ENCODE measurements at places on chromosomes 7 and 10. TPM values are rescaled to one million over a fixed set of nuclear protein-coding genes. Genes with fewer than 3 reads are reported as not detected.

DNA sequence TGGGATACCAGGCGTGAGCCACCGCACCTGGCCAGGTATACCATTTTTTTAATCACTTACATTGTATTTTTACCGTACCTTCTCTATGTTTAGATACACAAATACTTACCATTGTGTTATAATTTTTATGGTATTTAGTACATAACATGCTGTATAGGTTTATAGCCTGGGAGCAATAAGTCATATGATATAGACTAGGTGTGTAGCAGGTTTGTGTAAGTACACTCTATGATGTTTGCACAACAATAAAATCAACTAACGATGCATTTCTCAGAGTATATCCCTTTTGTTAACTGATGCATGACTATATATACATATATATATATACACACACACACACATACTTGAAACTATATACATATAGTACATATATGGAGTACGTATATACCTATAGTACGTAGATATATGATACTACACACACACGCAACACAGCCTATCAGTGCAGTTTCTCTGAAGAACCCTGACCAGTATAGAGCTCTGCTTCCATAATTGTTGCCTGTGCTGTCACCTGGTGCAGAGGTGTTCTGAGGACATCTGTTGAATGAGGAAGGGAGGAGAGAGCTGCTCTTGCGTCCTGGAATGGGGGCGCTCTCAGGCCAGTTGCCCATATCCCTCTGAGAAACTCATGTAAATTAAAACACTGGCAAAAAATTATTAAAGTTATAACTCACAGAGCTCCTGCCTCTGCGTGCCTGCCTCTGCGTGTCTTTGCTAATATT, 315.3 kb downstream of the FGFR2 start:
- DNase-seq, result no peak

- DNase-seq, result no peak
Observed at GRCh38 chr10:30774261-30774660, 144.7 kb upstream of the LYZL2 start.

GRCh38 chr10:102705531-102705930, 8.7 kb downstream of the ARL3 start:
- no peak for DNase-seq

- peak; percentile 70 for DNase-seq
Observed at GRCh38 chr10:110643653-110644597, at the start of gene RBM20. TSS of gene RBM20 (plus strand) at chr10:110644336. CDS start at chr10:110644455, 119 bp downstream.

- no peak for DNase-seq
Observed at GRCh38 chr7:2537981-2538851, 17.1 kb downstream of the BRAT1 start.

Gene SH2B2
- 2.9 TPM for total RNA-seq

DNA sequence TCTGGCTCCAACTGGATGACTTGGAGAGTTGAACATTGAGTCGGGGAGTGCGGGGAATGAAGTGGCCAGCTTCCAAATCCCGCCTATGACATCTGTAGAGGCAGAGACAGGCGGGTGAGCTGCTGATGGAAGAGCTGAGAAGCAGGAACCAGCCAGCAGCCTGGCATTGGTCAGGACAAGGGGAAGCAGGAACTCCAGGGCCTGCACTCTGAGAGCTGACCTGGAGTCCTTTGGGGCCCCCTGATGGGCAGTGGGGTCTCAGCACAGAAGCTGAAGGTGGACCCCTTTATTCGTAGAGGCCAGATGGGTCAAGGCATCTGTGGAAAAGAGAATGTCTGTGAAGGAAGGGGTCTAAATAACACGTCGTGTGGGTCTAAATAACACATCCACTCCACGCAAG, 57.0 kb downstream of the SEC61G start:
- no peak for DNase-seq

Gene AFAP1L2
- 3.9 TPM for total RNA-seq

GRCh38 chr7:105677817-105678573, 96.7 kb upstream of the EFCAB10 start:
- DNase-seq, result peak; percentile 88

- no peak for DNase-seq
Observed at GRCh38 chr7:24740871-24741270, 16.4 kb downstream of the GSDME start.

Gene CUTC
- 43.1 TPM for total RNA-seq

GRCh38 chr10:8054494-8055407, at the start of gene GATA3:
TSS of gene GATA3 (plus strand) at chr10:8054688. CDS start at chr10:8055656, 968 bp downstream.
- DNase-seq, result peak; percentile 96

GRCh38 chr10:51000976-51001375, 73.3 kb upstream of the PRKG1 start:
- no peak for DNase-seq

Gene SEC61G
- 170 TPM for total RNA-seq

Gene AZGP1
- total RNA-seq, result not detected

Gene MALRD1
- total RNA-seq, result not detected

GRCh38 chr10:11448545-11449244, 162.8 kb downstream of the USP6NL start:
- DNase-seq, result no peak

Gene INMT
- not detected for total RNA-seq

Gene LCOR
- total RNA-seq, result 20.5 TPM

DNA sequence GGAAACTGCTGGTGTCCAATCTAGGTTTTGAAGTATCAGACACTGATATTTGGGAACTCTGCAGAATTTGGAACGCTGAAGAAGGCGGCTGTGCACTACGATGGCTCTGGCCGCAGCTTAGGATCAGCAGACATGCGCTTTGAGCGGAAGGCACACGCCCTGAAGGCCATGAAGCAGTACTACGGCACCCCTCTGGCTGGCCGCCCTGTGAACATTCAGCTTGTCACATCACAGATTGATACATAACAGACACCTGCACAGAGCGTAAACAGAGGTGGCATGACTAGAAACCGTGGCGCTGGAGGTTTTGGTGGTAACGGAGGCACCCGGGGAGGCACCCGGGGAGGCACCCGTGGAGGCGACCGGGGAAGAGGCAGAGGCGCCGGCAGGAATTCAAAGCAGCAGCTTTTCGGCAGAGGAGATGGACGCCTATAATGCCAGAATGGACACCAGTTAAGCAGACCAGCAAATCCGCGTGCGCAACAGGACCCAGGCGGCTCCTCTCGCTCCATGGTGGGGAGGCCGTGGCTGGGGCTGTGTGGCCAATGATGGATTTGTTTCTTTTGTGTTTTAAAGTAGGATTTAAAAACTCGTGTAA, 22.2 kb upstream of the CCL24 start:
- no peak for DNase-seq

DNA sequence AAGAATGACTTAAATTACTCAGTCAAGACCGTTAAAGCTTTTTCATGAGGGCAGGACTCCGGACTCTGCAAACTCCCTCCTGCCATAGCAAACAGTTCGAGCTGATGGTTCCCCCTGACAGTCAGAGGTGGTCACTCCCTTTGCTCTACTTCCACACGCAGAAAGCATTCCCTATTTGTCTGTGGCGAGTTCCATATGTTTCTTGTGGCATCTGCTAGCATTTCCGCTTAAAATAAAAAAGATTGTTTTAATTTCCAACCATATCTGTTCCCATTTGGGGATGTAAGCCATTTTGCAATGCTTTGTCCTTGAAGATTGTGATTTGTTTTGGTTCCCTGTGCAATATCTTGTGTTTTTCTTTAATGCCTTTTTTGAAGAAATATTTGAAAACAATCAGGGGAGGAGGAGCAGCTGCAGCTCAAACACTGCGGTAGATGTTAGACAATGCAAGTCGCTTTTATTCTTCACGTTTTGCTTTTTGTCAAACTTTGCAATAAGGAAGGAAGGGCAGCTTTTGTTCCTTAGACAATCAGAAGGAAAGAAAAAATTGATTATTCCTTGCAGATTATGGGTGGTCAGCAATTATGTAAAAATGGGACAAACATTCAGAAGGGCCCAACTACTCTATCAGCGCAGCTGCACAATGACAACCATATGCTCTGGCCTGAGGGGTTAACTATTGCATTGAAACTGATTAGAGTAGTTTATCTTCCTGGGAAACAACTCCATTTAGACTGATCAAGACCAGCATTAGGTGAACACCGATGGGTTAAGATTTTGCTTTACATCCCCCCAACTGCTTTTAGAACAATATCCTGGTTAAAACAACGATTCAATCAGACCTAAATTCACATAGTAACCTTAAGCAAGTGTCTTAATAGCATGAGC, 425.8 kb upstream of the NRP1 start:
- no peak for DNase-seq

- no peak for DNase-seq
Observed at GRCh38 chr10:68700197-68700596, 20.8 kb upstream of the CCAR1 start.

DNA sequence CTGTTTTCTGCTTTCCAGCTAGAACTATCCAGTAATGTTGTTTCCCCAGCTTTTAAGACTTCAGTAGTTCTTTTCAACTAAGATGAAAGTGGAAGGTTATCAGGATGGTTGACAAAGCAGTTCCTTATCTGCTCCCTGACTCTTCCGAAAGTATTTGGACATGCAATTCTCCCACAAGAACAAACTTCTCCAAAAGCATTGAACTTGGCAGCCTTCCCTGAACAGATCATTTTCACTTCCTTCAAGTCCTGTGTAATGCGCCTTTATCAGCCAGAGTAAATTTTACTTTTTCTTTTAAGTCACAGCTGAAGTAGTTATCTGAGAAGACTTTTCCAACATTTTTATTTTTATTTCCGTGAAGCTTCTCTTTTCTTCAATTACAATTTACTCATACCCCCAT, 39.7 kb downstream of the CDC14C start:
- no peak for DNase-seq

Gene JCAD
- 0.19 TPM for total RNA-seq

DNA sequence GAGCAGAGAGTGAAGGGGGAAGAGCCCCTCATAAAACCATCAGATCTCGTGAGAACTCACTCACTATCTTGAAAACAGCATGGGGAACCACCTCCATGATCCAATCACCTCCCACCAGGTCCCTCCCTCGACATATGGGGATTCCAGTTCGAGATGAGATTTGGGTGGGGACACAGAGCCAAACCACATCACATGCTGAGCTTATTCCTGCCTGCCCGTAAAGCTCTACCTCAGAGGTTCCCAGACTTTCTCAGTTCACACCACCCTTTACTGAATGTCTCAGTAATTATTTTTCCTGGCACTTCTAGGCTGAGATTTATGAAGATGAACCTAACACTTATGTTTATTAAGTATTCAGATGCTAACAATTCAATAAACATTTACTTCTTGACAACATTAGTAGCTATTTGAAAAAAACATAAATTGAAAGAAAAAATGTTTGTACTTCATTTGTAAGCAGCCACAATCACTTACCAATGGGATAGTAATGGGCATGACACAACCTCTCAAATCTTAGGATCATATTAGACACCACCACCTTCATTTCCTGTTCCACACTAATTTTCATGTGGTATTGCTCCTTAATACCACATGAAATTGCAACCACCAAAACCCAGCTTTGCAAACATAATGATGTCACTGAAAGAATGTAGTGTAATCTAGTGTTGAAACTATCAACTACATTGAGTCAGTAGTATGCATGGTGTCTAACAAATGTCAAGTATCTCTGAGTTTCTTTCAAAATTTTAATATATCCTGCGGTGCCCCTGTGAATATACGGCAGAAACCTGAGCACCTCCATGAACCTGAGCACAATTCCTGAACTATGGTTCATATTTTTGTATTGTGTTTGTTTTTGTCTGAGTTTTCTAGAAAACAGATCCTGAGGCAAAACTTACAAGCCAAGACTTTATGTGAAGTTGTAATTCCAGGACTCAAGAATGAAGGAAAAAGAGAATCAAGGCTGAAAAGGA, 4.5 kb upstream of the DGKI start:
- DNase-seq, result no peak

Gene SLC39A12
- total RNA-seq, result not detected

Gene OPN1SW
- not detected for total RNA-seq

Data from activated CD4-positive, alpha-beta T cell treated with anti-CD3 and anti-CD28 coated beads, Interleukin-2, amount 10 ng/mL, durations not matched to agents 24 days and 14 days (primary cell).